ENCODE measurements at places on chromosomes 6 and 20. TPM values are rescaled to one million over a fixed set of nuclear protein-coding genes. Genes with fewer than 3 reads are reported as not detected.

The CPNE5 gene
- 0.24 TPM for total RNA-seq

DNA sequence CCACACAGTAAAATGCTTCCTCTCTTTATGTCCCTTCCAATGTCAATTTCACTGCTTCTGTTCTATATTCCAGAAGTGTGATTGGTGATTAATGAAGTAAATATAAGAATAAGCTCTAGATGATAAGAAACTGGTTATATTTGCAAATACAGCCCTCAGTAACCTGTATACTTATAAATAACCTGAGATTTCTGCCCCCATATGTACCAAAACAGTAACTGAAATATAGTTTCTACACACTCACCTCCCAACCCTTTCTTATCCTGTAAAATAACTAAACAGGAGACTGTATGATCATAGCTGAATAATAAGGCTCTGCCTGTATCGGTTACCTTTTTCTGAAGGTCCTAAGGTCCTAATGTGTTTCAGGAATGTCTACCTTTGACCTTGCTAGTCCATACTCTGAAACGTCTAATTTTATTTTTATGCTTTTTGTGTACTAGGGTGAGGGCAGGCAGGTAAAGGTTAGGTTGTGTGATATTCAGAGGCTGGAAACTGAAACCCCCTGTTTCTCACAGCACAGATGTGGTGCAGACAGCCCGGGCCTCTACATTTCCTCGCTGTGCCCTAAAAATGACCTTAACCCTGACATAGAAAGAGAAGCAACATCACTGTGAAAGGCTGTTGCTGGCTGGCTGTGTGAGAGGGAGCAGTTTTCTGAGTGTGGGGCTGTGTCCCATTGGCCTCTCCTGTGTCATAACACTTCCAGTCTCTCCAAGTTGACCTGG lies 378.8 kb downstream of the CENPW start:
- no peak for DNase-seq

DNA sequence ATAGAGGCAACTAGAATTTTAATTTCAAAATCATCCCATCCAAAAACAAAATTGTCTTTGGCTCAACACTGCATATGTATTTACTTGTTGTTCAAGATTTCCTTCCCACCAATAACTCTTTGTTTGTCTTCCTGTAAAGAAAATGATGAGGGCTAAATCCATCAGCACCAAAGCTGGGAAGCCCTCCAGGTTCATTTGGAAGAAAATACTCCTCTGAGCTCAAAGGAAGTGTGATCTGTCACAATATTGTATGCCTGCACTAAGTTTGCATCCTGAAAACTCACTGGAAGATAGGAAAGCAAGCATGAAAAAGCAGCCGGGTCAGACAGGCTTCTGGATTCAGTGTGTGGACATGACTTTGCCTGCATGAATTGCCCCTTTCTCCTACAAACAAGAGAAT lies 28.7 kb upstream of the OPRM1 start:
- DNase-seq: no peak

GRCh38 chr20:8291873-8292272 lies 159.8 kb downstream of the PLCB1 start:
- no peak for DNase-seq

- no peak for DNase-seq
These were observed 12.5 kb upstream of the ETV7 start for GRCh38 chr6:36399970-36400369.

The TNFRSF6B gene
- total RNA-seq: 2.7 TPM

GRCh38 chr6:137749696-137750211 lies 117.3 kb upstream of the TNFAIP3 start:
- DNase-seq: no peak

DNA sequence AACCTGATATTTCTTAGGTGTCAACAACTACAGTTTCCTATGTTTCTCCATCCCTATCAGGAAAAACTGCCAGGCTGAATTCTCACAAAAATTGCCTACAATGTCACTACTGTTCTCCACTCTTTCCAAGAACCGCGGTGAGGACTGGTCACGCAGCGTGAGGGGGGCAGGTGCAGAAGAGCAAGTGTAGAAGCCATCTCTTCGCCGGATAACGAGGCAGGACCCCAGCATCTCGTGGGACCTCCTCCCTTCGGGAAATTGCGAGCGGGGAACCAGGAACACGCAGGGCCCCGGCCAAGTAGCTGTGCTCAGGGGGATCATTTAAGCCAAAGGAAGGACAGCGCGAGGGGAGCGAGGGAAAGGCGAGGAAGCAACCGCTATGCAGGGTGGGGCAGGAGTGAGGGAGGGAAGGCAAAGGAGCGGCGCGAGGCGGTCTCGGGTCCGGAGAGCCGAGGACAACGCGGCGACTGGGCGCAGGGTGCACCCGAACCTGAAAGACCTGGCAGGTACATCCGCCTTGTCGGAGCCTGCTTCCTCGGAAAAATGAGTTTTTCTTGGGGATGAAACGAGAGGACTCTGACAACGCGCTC lies 559 bp downstream of the APMAP start:
- DNase-seq: peak; percentile 64

- no peak for DNase-seq
These were observed 56.9 kb downstream of the BCAS1 start for GRCh38 chr20:54013471-54013870.

DNA sequence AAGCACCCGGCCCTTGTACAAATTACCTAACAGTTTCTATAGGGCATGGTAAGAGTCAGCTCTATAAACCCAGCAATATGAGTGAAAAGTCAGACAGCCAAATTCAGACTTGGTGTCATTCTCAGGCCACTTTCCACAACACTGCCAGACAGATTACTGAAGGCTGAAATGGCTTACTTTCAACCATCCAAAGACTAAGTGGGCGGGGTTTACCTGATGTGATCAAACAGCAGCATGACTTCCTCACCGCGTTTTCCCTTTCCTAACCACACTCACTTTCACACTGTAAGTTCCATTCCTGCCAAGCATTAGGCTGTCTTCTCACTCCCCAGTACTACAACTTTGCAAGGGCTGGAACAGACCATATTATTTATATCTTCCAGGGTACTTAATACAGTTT lies 85.9 kb downstream of the SMLR1 start:
- DNase-seq: no peak

DNA sequence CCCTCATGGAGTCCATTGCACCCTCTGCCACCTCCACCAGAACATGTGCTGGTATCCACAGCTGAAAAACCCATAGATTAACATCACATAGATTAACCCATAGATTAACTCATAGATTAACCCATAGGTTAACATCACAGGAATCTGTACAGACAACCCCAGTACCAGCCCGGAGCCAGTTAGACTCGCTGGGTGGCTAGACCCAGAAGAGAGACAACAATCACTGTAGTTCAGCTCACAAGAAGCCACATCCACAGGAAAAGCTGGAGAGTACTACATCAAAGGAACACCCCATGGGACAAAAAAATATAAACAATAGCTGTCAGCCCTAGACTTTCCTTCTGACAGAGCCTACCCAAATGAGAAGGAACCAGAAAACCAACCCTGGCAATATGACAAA lies 25.1 kb downstream of the SERPINB9 start:
- DNase-seq: no peak

The BPIFB4 gene
- total RNA-seq: not detected

GRCh38 chr20:17646961-17647301 lies 35.1 kb downstream of the RRBP1 start:
- DNase-seq: no peak

- DNase-seq: no peak
These were observed 51.0 kb upstream of the MLIP start for GRCh38 chr6:54060286-54060685.

GRCh38 chr6:100112855-100113508 lies 119.0 kb upstream of the MCHR2 start:
- no peak for DNase-seq

DNA sequence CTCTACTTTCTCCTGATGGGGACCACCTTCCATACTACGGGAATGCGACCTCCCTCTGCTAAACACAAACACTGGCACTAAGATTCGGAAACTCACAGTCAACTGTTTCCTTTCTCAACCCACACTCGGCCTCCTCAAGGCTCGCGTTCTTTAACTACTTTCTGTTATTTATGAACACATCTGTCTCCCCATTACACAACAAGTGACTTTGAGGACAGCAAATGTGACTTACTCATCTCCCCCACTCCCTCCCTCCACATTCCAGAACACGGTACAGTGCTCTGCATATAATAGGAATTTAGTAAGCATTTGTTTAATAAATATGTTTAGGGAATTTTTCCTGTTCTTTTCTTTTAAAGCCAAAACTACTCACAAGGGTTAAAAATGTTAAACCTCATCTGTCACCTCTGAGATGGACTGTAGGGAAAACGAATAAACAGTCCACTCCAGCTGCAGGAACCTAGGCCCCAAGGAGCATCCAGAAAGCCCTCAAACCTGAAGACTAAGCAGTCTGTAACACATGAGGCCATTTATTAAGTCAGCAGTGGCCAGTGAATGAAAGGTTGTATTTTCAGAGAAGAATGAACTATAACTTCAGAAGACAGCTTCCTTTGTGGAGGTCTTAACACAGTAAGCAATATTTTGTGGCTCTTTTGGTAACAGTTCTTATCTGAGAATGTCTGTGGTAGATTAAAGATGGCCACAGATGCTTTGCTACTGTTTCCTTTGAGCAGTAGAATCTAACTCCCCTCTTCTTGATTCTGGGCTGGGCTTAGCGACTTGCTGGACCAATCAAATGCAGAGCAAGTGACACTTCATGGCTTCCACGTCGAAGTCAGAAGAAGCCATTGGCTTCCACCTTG lies 209.6 kb upstream of the DTNBP1 start:
- no peak for DNase-seq

DNA sequence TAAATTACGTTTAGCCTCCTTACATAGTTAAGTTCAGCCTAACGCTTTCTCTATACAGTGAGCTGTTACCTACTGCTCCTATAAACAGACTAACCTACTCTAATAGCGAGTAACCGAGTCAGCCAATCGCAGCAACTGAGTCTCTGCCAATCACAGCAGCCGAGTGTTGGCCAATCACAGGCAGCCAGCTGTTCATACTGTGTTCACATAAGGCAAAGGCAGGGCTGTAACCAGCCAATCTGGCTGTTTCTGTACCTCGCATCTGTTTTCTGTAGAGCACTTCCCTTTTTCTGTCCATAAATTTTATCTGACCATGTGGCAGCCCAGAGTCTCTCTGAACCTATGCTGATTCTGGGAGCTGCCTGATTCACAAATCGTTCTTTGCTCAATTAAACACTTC lies 263.9 kb upstream of the JARID2 start:
- DNase-seq: no peak

GRCh38 chr20:15319439-15319838 lies 982.0 kb upstream of the FLRT3 start:
- DNase-seq: no peak

DNA sequence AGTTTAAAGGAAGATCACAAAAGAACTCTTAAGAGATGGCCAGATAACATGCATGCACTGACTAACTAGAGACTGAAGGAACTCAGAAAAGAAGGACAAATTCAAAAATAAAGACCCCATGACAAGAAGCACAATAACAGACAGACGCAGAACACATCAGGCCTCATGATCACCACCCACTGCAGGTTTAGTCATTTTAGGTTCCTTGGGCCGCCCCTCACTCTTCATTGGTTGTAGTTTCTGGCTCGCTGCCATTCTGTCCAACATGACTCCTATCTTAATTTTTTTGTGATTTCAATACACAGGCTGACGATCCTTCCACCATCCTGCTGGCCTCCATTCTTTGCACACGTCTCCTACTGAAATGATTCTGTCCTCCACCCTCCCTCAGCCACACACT lies 21.6 kb downstream of the STX7 start:
- DNase-seq: peak; percentile 20

DNA sequence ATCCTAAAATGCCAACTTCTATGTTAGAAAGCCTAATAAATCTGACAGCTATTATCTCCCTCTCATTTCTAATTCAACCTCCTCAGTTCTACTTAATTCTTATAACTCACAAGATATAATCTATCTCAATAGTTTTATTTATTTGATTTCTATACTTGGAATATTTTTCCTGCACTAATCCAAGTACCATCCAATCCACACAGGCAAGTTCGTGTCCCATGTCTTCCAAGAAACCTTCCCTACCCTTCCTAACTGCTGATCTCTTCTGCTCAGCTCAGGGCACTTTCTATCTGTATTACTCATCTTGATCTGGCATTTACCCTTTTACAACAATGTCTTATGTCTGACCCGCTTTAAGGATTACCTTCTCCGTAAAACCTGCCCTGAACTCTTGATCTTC lies 18.2 kb downstream of the NCOA5 start:
- no peak for DNase-seq
